ENCODE measurements at places on chromosomes 6 and 20. TPM values are rescaled to one million over a fixed set of nuclear protein-coding genes. Genes with fewer than 3 reads are reported as not detected.

GRCh38 chr6:130780122-130780521 lies 47.1 kb upstream of the SMLR1 start:
- DNase-seq = no peak

DNA sequence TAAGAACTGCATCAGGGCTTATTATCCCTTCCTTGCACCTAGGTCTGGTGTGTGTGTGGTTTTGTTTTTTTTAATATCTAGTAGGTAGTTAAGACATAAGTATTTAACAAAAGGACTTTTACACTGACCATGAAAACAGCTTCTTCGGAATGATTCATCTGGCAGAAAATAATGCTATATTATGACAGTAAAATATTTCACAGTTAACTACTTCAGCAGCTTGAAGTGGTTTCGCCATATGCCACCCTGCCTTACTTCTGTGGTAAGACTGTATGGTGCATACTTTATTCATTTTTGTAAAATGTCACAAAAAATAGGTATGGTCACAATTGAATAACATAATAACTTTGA lies 858 bp upstream of the PTPRK start:
- peak; percentile 24 for DNase-seq

- no peak for DNase-seq
Measured at GRCh38 chr20:50203951-50204937, 13.6 kb downstream of the CEBPB start.

- DNase-seq = no peak
Measured at GRCh38 chr6:52681416-52681815, 10.5 kb downstream of the TMEM14A start.

DNA sequence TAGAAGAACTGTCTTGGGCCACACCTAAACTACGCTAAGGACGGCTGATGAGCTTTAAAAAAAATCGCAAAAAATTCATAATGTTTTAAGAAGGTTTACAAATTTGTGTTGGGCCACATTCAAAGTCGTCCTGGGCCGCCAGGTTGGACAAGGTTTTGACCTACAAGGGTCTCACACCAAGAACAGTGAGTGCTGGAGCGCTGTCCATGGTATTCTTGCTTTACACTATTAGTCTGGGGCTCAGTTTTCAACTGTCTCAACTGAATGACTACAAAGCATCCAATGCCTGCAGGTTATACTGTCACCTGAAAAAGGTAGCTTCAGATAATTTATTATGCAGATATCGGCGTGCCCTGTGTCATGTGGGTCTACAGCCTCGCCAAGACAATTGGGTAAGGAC lies 3.7 kb upstream of the FAXC start:
- DNase-seq = no peak

- no peak for DNase-seq
Measured at GRCh38 chr6:169556758-169557548, 144.9 kb downstream of the WDR27 start.

Gene SERPINB1
- total RNA-seq = 12.0 TPM

DNA sequence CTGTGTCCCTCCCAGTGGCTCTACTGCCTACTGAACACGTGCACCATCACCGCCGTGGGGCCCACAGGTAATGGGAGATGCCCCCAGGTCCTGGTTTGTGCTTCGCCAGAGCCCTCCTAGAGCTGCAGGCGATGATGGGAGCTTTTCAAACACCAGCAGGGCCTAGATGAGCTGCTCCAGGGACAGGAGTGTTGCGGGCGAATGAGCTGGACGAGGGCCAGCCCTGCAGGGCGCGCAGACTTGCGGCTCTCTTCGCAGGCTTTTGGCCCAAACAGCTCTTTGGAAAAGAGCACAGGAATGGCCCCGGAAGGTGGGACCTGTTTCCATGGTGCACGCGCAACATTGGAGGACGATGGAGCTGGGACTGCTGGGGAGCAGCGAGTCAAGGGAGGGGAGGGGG lies 409.3 kb upstream of the SULF2 start:
- DNase-seq = no peak

Gene ZNF391
- 3.3 TPM for total RNA-seq

Gene CDSN
- total RNA-seq = not detected

DNA sequence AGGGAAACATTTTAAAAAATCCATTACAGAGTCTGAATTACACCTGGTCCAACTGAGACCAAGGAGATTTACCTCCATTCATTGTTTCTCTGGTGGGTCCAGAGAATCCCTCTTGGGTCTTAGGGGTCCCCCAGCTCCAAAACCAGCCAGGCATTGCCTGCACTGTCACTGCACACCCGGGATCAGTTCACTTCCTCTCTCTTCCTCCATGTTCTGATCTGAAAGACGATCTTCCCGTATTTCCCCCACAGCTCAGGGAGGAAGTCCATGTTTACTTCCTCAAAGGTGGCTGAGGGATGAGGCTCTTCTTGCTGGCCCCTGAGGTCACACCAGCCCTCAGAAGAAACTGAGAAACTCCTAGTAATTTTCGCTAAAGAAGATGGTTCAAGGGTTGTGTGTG lies 159.7 kb downstream of the BMP7 start:
- no peak for DNase-seq

Gene TP53INP2
- total RNA-seq = not detected

Gene ESR1
- total RNA-seq = not detected

GRCh38 chr6:36309900-36310299 lies 26.8 kb downstream of the BNIP5 start:
- DNase-seq = no peak

GRCh38 chr6:39496456-39496855 lies 174.0 kb upstream of the KCNK16 start:
- no peak for DNase-seq

GRCh38 chr20:40925829-40926510 lies 102.7 kb upstream of the TOP1 start:
- no peak for DNase-seq

DNA sequence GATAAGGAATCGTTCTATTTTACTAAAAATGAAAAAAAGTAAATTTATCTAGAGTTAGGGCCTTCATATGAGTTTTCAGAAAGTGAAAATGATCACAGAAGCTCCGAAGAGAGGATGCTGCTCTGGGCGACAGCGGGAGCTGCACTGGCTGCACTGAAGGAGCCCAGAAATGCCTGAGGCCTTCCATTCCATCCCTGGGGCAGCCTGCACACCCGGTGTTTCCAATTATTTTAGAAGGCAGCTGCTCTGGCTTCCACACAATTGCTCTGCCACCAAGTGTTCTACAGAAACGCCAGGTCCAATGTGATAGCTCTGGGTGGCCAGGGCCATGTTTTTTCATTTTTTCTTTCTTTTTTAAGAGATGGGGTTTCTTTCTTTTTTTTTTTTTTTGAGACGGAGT lies 3.6 kb downstream of the DTNBP1 start:
- DNase-seq = no peak

DNA sequence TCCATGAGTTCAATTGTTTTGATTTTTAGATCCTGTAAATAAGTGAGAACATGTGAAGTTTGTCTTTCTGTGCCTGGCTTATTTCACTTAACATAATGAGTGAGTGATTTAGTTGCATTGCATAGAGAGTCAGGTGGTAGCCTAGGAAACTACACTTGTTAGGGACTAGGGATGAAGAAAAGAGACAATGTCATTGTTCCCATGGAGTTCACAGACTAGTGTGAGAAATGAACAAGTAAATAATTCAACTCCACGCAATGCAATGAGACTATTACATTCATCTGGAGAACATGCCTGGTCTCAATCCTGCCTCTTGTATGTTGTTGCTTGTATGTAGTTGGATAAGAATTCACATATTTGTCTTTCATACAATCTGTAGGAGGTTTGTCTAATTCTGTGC lies 76.3 kb upstream of the B3GAT2 start:
- no peak for DNase-seq

Gene LY6G6C
- total RNA-seq = not detected

GRCh38 chr6:112235956-112236355 lies 18.4 kb downstream of the LAMA4 start:
- no peak for DNase-seq

Gene HCRTR2
- not detected for total RNA-seq

Gene TAGAP
- not detected for total RNA-seq

DNA sequence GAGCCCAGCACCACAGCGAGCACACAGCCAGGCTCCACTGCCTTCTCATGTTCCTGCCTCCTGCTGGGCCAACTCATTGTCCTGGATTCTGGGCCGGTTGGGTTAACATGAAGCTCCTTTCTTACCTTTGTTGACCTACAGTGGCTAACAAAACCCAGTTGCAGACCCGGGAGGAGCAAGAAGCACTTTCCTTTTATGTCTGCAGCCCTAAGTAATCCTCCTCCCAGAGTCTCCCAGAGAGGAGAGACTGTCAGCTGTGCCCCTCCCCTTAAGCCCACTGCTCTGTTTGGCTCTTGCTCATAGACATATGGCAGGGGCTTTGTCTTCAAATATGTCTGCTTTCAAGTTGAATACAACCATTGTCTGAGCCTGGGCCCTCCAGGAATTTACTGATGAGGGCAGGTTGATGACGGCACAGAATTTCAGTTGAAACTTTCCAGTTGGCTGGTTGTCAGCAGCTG lies 55.2 kb downstream of the PSMB1 start:
- peak; percentile 34 for DNase-seq

DNA sequence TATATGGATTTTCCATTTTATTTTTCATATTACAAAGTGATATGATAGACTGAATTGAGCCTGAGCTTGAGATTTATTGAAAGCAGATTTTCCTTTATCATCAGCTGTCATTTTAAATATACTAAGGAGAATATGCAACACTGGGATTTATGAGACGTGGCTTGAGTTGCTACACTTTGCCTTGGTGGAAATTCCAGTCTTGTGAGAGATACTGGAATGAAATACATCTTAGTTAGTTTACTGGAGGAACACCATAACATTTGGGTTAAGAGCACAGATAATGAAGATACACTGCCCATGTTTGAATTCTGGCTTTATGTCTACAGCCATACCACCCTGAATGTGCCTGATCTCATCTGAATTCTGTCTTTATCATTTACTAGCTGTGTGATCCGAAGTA lies 86.5 kb upstream of the IFNGR1 start:
- DNase-seq = no peak

DNA sequence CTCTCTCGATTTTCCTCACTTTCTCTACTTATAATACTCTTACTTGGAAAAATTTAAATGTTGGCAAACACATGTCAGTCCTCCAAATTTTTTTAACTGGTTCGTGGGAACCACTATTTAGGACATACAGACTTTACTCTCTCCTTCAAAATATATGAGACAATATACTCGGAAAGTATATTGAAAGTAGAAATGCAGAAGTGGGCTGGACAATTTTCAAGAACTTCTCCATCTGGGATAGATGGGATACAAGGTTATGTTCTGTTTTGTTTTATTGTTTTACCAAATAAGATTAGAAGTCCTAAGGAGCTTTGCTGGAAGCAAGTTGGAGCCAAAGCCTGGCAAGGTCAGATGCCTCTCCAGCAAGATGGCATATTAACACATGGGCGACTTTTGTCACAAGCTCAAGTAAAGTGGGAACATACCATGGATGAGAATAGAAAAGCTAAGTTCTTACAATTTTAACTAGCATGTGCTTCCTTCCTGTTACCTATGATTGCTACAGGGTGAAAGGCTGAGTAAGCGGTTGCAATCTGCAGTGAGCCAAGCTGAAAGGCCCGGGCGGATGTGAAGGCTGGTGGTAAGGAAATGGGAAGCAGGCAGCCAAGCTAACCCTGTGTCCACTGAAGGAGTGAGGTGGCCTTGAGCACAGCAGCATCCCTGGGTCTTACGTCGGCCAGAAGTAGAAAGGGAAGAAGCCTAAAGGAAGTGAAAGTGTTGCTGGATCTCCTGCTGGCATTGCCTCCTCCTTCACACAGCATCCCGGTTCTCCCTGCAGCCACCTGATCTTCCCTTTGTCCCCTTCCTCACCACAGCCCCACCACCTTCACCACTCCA lies 7.1 kb downstream of the MAP3K5 start:
- DNase-seq = no peak

DNA sequence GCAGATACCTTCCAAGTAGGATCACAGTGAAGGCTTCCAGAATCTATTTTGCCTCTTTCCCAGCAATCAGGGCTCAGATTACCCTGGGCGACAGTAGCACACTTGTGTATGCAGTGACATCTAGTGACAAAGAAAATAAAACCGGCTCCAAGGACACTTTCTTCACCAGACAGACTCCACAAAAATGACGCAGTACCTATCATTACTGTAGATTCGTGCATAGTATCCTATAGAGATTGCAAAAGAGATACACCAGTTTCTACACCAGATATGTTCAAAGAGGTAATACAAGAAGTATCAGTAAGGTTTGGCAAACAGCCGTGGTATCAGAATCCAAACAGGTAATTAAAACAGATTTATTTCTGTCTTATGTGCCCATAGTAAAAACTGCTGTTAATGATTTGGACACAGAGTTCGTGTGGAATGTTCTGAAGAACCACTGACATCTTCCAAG lies 600.4 kb upstream of the JAG1 start:
- peak; percentile 20 for DNase-seq

DNA sequence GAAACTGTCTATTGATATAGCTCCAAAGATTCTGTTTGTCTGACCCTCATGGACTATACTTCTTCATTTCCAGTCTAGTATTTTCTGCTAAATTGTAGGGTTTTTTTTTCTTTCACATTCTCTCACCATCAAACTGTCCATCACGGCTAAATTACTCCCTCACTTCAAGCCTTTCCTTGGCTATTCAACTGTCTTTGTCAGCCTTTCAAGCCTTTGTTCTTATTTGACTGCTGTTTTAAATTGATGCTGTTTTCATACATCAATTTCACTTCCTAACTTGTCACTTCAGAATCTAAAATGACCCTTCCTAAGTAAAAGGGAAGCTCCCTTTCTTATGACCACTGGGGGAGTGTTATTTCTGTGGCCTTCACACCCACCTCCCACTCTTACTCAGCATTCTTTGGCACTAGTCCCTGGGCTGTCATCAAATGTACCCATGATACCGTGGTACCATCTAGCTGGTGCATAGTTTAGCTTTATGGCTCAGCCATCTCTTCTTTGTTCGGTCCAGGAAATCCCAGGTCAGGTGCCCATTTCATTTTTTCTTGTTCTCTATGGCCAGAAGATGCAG lies 8.6 kb downstream of the GJA1 start:
- DNase-seq = peak; percentile 43
